Activated CD4-positive, alpha-beta T cell treated with anti-CD3 and anti-CD28 coated beads for 1 hour (primary cell): ENCODE measurements at places on chromosomes 2 and 18.

DNA sequence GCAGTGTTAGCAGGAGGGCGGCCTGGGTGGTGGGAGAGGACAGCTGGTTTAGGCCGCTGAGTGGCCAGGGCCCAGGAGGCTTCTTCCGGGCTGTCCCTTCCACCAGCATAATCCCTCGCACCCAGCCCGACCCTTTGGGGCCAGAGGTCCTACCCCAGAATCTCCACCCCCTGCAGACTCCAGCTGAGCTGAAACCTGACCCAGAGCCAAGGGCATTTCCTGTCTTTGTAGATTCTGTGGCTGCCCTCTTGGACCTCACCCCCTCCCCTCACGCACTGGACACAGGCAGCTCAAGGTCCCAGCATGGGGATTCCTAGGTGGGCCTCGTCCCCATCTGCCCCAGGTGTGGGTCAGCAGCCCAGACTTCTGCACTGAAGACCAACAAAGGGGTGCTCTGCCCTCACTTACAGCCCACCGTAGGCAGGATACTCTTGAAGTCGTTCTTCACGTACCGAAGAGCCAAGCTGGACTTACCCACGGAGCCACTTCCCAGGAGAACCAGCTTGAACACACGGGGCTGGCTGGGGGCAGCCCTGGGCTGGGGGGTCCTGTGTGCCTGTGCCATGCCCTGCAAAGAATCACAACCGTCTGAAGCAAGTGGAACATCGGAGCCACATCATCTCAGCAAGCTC is 4.8 kb downstream of the RAB17 start:
- no peak for DNase-seq

DNA sequence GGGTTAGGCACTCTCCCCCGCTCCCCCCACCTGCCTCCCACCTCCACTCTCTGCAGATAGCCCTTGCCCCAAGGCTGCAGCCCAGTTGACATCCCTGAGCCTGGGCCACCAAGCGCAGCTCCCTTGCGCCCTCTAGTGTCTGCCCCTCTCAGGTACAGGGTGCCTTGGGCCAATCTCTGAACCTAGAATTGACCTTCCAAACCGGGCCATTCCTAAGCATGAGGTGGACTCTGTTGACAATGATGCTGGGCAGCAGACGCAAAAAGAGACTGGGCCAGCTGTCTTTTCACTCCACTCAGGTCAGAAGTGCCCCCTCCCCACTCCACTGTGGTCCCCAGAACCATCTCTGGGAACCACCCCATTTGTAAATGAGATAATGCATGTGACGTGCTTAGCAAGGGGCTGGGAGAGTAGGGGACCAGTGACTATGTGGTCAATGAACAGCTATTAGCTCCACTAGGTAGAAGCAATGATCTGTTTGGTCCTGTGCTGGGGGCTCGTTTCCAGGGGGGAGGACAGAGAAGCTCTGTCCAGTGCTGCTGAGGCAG is 43.3 kb upstream of the PLB1 start:
- peak; percentile 65 for DNase-seq

GRCh38 chr2:106851881-106852501 is 34.0 kb downstream of the ST6GAL2 start:
- no peak for DNase-seq

DNA sequence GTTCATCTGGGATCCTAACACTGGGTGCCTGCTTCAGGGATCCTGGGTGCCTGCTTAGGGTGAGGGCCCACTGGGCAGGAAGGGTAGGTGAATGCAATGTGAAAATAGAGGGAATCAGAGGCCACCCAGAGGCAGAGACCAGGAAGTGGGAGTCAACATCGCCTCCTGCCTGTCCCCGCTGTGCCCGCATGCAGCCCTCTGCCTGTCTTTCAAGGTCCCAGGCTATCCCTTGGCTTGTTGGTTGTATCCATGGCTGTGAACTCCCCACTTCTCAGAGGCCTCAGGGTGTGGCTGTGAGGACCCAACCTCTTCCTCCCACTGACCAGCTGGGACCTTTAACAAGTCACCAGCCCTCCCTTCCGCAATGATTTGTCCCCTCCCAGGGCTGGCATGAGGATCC is 26.5 kb downstream of the PSD4 start:
- no peak for DNase-seq

- DNase-seq: peak; percentile 26
Observed at GRCh38 chr18:79517341-79517740, 121.6 kb downstream of the NFATC1 start.

GRCh38 chr2:33672389-33672788 is 73.3 kb upstream of the FAM98A start:
- no peak for DNase-seq

GRCh38 chr2:201244829-201245228 is 15.5 kb upstream of the CASP8 start:
- DNase-seq: no peak

DNA sequence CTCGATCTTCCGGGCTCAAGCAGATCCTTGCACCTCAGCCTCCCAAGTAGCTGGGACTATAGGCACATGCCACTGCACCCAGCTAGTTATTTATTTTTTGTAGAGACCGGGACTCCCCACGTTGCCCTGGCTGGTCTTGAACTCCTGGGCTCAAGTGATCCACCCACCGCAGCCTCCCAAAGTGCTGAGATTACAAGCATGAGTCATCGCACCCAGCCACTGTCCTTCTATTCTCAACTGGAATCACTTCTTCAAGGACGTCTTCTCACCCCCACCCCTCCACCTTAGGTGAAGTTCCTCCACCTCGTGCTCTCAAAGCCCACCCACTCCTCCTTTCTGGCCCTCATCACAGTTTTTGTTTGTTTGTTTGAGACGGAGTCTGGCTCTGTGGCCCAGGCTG is 54.0 kb upstream of the REL start:
- no peak for DNase-seq

DNA sequence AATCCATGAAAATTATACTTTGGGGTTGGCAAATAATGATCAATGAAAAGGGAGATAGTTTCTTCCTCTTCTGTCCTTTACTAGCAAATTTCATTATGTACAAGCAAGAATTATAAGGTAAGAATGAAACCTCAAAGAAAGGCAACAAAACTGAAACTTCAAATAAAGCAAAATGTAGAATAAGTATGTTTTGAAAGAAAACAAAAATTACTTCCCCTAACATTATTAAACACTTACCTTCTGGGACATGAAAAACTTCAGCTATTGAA is 29.4 kb downstream of the THADA start:
- no peak for DNase-seq

DNA sequence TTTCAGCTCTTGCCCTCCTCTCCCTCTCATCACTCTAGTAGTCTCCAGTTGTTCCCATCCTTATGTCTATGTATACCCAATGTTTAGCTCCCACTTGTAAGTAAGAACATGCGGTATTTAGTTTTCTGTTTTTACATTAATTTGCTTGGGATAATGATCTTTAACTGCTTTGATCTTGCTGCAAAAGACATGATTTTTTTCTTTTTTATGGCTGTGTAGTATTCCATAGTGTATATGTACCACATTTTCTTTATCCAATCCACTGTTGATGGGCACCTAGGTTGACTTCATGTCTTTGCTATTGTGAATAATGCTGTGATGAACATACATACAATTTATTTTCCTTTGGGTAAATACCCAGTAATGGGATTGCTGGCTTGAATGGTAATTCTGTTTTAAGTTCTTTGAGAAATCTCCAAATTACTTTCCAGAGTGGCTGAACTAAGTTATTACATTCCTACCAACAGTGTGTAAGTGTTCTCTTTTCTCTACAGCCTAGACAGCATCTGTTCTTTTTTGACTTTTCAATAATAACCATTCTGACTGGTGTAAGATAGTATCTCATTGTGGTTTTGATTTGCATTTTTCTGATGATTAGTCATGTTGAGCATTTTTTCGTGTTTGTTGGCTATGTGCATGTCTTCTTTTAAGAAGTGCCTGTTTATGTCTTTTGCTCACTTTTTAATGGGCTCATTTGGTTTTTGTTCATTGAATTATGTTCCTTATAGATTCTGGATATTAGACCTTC is 179.6 kb upstream of the SLC39A10 start:
- no peak for DNase-seq

- no peak for DNase-seq
Observed at GRCh38 chr18:57077786-57078552, 68.9 kb upstream of the BOD1L2 start.

DNA sequence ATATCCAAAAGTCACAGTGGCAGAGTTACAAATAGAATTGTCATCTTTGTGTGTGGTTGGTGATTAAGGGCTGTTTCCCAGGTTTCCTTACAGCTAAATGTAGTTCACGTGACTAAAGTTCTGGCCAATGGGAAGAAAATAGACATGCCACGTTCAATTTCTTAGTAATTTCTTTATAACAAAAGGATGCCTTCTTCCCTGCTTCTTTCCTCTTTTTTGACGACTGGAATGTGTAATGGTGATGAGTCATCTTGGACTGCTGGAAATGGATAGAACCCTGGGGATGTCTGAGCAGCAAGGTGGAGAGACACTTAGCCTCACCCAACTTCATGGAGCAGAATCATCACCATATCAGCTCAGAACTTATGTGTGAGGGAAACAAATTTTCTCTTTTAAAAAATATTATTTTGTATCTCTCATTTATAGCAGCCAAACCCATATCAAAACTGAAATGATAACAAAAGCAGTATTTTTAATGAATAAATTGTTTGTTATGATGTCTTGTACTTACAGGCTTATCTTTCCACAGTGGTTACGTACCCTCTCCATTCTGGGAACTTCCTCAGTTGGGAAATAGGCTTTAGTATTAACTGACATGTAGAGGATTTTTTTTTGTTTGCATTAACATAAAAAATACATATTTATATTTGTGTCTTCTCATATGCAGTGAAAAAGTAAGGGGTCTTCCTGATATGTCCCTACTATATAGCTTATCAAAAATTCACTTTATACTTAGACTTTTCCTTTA is 91.1 kb upstream of the CDH2 start:
- no peak for DNase-seq

GRCh38 chr18:79819968-79820351 is 22.2 kb downstream of the KCNG2 start:
- no peak for DNase-seq

GRCh38 chr2:46812361-46813019 is 103.1 kb downstream of the MCFD2 start:
- no peak for DNase-seq

DNA sequence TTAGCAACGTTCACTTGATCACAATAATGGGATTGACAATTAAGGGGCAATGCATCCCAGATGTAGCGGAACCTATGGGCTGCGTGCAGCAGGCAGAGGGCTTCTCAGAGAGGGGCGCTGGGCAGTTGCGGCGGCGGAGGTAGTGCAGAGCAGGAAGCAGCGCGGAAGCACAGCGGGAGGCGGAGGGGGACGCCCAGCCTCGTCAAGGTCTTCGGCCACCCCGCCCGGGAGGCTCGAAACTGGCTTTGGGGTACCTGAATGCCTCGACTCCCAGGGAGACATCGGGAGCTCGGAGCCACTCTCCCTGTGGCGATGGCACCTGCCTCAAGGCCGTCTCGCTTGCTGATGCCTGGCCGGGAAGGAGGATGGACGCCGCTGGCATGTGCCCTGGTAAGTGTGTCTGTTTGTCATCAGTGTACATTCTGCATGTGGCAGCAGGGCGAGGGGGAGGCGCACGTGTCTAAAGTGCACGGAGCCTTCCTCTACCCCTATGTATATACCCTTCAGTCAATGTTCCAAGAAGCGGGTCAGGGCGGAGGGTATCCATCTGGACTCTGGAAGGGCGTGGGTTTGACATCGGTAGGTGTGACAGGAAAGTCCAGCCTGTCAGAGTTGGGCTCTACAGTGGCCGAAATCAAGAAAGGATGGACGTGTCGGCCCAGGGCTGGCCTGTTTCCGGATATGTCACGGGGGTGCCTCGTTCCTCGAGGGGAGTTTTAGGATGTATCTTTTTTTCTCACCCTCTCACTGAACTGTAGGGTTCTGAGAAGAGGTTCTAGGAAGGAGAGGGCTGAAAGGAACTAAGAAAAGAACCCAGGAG is 7.5 kb upstream of the SP9 start:
- no peak for DNase-seq

DNA sequence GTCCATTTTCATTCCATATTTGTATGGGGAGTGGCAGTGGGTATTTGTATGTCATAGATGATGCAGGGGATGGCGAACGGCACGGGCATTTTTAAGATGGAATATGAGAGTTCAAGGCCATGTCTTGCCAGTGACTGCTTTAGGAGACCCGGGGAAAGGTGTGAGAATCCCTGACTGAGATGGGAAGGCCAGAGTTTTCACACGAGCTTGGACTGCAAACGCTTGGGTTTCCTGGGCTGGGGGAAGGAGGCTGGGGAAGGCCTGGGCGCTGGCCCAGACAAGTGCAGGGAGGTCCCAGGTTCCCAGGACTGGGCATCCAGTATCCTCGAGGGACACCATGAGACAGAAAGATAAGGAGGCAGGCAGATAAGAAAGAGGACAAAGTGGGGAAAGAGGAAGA is 35.2 kb downstream of the CNGA3 start:
- no peak for DNase-seq

DNA sequence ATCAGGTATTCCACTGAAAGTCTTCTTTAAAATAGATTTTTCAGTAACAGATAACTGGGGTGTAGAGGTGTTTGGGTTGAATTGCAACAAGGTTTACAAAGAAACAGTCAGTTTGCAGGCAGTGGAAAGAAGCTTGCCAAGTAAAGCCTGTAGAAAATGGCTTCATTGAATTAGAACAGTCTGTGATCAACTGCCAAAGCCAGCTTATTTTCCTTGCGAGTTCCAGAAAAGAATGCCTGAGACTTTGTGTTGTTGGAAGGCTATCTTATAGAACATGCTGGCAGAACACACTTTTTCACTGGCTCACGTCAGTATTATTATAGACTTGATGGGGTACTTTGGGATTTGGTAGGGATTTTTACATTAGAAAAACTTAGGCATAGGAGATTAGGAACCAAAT is 601.0 kb downstream of the XIRP2 start:
- no peak for DNase-seq

DNA sequence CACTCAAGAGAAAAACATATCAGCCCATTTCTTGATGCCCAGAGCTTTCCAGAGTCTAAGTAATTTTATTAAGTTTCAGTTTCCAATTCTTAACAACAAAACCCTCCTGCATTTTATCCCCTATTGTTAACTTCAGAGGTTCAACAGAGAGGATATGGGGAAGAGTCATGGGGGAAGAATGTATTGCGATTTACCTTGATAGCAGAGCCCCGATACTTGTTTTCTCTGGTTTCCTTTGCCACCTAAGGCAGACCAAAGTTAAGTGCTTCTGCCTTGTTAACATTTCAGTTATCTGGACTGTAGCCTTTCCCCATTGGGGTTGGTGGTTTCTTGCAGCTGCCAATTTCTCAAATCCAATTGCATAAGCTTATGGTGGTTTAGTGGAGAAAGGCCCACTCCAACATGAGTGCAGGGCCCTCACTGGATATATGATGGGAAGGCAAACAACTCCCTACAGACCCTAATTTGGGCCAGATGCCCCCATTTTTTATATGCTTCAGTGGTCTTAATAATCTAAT is 82.0 kb upstream of the ITGB6 start:
- no peak for DNase-seq

- DNase-seq: no peak
Observed at GRCh38 chr2:128197059-128197458, 106.1 kb downstream of the UGGT1 start.
